ENCODE measurements at places on chromosomes 5 and 9.

DNA sequence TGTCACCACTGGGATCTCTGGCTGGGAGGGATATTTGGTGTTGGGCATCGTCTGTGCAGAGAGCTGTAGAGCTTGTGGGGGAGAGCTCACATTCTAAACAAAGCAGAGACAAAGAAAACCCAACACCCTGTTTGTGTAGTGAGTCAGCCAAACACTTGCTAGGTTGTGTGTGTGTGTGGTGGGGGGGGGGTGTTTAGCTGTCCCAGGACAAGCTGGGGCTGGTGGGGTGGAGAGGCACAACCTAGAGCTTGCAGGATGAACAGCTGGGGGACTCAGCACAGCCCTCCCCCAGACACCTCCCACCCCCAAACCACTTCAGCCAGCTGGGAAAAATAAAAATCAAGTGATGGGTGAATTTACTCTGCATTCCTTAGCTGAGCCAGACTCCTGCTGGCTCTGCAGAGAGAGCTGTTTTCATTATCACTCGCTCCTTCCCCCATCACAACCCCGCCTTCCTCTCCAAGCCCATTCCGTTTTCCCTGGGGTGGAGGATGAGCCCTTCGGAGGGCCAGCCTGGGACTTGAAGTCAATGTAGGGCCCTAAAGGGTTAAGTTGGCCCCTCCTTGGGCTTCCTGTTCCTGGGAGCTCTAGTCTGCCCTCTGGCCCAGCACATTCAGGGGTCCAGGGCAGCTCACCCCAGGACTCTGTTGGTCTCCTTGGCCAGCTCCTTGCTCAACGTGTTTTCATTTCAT is 2.6 kb downstream of the OLFML2A start:
- no peak for DNase-seq

- no peak for DNase-seq
These were observed 41.3 kb upstream of the HSPA9 start for GRCh38 chr5:138616508-138616907.

- no peak for DNase-seq
These were observed 21.2 kb downstream of the GAS1 start for GRCh38 chr9:86926145-86926544.

DNA sequence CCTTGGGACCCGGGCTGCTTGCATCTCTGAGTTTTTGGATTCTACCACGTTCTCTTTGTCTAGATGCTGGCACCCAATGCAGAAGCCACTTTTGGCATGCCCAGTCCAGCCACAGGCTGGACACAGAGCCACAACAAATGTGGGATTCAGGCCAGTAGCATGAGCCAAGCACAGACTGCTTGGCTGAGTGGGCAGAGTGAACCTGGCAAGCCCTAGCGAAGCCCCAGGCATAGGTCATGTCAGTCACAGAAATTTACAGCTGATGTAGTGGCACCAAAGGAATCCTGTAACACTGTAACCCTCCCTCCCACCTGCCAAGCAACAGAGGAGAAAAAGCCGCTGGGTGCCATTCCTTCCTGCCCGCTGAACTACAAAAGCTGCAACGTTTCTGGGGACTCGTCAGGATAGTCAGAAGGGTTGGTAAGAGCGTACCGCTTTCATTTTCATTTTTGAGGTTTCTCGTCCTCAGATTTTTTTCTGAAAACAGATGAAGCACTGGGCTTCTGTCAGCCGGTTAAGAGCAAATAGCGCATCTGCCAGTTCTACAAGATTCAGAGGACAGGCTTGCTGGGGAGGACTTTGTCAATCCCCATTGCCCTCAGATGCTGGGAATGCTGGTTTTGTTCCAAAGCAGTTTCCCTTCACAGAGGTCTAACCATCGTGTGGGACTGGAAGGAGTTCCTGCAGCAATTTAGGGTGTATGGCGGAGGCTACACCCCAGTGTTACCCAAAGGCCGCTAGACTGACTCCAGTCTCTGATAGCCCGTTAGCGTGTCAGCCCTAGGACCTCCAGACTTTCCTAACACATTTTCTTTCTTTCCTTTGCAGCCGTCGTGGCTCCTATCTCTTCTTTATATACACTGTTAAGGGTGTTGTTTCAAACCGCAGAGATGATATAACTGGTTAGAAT is 399.0 kb downstream of the HTR1A start:
- no peak for DNase-seq

DNA sequence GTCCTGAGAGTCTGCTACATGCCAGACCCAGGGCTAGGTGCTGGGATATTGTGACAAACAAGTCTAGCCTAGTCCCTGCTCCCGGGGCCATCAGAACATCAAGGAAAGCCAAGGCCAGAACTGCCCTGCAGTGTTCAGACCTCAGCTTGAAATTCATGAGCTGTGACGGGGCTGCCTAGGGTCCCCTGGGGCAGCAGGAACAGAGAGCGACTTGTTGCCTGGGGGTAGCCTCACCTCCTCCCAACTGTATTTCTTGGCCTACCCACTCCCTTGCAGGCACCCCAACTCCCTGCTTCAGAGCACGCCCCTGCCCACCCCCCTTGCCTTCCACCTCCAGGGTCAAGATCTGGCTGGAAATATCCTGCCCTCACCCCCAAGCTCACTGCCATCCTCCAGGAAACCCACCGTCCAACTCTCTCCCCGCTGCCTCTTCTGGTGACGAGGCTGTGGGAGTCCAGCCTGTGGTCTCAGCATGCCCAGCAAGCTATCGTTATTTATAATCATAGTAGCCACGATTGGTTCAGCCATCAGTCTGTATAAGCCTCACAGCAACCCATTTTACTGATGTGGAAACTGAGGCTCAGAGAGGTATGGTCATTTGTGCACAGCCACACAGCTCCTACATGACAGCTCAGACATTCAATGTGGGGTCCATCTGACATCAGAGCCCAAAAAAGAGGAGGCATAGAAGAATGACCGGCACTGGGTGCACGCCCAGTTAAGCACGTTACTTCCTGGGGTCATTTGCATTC is 10.7 kb downstream of the DNM1 start:
- DNase-seq: no peak

DNA sequence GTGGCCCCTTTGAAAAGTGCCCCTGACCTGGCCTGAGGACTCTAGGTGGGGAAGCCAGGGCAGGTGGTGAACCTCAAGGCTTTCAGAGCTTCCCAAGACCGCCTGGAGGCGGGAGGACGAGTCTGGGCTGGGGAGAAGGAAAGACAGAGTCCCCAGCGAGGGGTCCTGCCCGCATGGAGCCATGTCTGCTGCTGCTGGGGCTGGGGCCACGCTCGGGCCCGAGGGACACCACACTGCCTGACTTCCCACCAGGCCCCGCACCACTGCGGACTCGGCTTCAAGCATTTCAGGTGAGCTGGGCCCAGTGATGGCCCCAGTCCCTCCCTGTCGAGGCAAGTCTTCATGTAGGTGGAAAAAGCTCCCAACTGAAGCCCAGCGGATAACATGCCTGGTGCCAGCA is 62.1 kb upstream of the SARDH start:
- no peak for DNase-seq

DNA sequence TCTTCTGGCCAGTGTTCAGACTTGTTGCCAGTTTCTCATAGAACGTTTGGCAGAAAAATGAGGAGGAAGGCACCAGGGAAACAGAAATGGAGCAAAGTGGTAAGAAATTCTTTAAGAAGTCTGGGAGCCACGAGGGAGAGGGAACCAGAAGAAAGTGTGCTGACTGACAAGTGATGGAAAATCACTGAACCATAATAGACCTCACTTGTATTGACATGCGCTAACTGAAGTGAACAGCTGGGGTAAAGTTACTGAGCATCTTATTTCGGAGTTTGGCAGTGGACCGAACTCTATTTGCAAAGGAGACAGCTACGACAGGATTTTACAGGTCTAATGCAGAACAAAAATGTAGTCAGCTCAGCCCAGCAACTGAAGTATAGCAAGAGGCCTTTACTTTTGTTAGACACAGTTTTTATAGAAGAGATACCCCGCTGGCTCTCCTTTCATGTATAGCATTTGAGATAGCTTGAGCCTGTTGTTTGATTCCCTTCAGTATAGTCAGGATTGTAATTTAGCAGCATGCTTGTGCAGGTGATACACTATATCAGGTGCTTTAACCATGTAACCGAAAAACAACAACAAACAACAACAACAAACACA is 53.6 kb downstream of the HMHB1 start:
- no peak for DNase-seq

GRCh38 chr9:136975644-136976043 is 1.7 kb upstream of the PTGDS start:
- DNase-seq: no peak

- DNase-seq: no peak
These were observed 76.2 kb upstream of the HCN1 start for GRCh38 chr5:45772402-45772801.

GRCh38 chr5:169561893-169562292 is 21.7 kb upstream of the SPDL1 start:
- no peak for DNase-seq

DNA sequence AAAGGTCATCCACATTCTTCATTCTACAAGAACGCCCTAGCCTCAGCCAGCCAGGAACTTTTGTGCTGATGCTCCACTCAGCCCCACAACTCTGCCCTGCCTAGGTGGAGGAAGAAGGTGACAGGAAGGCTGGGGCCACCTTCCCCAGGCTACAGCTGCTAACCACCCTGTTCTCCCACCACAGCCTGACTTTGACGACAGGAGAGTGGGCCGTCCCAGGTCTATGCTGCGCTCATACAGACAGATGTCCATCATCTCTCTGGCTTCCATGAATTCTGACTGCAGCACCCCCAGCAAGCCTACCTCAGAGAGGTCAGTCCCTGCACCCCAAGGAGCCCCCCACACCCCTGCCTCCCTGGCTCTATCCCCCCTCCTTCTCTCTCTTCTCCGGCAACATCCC is 28.2 kb upstream of the FOXI1 start:
- DNase-seq: no peak

DNA sequence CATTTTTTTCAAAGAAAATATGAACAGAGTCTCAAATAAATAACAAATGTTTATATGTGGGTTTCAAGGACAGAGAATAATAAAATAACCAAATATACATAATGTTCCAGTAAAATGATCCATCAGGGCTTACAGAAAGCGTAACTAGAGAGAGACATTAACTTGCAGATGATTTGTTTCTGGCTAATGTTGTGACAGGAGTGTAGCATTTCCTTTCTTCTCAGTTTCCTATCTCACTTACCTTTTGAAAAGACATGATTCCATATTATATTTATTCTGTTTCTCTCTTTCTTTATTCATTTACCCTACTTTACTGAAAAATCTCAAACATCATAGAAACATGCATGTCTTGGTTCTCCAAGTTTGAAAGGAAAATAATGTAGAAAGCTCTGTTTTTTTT is 451.3 kb upstream of the CDH9 start:
- no peak for DNase-seq

GRCh38 chr5:125868036-125868435 is 555.2 kb upstream of the GRAMD2B start:
- DNase-seq: no peak

DNA sequence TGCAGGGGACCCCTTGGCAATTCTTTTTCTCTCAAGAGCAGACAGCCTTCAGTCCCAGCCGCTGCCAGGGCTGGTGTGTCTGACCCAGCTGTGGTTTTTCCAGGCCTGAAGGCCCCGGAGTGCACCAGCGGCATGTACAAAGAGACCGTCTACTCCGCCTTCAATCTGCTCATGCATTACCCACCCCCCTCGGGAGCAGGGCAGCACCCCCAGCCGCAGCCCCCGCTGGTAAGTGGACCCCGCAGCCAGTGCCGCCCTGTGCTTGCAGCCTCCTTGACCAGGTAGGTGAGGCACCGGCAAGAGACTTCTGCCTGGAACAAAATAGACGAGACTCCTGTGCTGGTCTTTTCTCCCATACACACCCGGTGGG is 1.3 kb downstream of the TCF7 start:
- no peak for DNase-seq
